Thoracic aorta (tissue), 2 donors: ENCODE measurements at places on chromosomes 12 and 14.
A peak's percentile ranks its signal among the peaks of the same experiment; 100 is the strongest.

- no peak for DNase-seq
These were observed 3.8 kb upstream of the C12orf42 start for GRCh38 chr12:103499571-103499970.

- DNase-seq = no peak
These were observed 148.3 kb downstream of the TBX5 start for GRCh38 chr12:114257687-114258086.

DNA sequence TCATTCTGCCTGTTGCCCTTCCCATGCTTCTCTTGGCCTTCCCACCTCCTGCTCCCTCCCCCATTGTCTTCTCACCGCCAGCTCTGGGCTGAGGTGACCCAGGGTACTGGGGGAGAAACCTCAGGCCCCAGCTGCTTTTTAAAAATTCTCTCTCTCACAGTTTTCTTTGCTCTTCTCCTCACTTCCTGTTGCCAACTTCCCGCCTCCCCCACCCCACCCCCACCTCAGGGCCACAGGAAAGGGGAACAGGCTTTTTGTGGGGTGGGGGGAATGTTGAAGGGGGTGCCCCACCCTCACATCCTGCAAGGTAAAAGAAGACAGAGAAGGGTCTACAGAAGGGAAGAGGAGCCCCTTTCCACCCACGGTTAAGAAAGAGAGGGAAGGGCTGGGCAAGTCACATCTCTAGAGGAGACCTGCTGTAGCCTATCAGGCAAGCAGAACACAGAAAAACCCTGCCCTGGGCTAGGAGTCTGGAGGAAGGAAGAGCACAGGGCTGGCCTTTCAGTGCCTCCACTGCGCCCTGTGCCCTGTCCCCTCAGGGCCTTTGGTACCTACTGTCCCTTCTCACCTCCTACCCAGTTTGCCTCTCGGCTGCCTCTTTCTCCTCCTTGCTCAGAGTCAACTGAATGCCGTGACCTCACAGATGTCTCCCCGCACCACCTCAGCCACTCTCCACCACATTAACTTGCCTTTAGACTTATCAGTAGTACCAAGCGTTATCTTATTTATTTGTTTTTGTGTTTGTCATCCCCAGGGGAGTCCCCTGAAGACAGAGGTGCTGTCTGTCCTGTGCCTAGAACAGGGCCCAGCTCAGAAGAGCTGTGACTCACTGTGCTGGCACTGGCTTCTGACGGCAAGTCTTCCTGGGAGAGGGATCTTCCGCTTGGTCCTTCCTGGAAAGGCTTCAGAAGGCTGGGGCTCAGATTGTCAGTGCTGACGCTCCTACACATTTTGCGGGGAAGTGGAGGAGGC lies 1.7 kb downstream of the ARHGAP9 start:
- no peak for DNase-seq

DNA sequence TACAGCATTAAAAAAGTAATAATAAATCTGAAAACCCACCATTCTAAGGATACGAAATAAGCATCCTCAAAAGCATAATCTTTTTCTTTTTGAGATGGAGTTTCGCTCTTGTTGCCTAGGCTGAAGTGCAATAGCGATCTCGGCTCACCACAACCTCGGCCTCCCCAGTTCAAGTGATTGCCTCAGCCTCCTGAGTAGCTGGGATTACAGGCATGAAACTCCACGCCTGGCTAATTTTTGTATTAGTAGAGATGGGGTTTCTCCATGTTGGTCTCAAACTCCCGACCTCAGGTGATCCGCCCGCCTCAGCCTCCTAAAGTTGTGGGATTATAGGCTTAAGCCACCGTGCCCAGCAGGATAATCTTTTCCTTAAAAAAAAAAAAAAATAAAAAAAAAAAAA lies 4.3 kb downstream of the CCNT1 start:
- DNase-seq = no peak

DNA sequence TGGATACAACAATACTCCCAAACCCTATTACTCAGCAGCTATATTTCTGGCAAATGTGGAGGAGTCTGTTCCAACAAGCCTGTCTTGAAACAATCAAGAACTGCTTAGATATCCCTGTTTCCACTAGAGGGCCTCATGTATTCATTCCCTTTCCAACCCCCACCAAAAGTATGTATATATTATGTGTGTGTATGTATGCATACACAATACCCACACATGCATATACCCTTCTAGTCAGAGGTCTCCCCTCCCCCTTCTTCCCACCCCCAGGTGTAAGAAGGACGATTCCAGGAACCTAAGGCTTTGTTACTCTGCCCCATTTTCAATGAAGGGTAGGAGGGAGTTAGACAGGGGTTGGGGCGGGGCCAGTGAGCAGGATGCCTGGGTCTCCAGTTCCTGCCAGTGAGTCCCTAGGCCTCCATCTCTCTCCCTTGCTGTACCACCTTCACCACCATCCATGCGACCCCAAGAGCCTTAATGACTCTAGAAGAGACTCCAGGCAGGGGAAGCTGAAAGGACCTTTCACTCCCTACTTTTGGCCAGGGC lies at the start of gene DGKA:
Gene DGKA (plus strand): TSS at position 392 of the 546 bp plus-strand sequence. CDS start 5,342 bp downstream, outside the sequence.
- DNase-seq = no peak

- no peak for DNase-seq
These were observed 77.6 kb upstream of the PRKD1 start for GRCh38 chr14:30005114-30005808.

GRCh38 chr12:116277467-116278278 lies at the start of gene MED13L:
MED13L (minus strand) TSS chr12:116277693; CDS start chr12:116277131, 562 bp downstream.
- peak; percentile 49 for DNase-seq

GRCh38 chr14:77458249-77458950 lies 507 bp downstream of the AHSA1 start:
- DNase-seq = no peak
